ENCODE measurements at places on chromosomes 5 and 9.

DNA sequence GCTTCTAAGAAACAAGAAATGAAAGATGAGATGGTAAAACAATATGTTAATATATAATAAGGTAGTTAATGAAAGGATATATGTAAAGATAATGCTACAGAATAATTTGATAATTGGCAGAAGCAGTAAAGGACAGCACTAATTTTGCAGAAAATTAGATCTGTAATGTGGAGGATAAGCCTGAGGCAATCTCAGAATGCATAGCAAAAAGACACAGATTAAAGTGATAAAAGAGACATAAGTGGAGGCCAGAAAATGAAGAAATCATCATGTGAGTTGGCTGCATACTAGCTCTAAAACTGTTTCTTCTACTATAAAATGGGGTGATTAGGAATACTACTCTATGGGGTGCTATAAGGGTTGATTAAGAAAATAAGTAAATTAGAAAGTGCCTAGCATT is 225.9 kb downstream of the SEC61B start:
- DNase-seq: no peak

GRCh38 chr5:156093024-156093423 is 233.9 kb upstream of the SGCD start:
- DNase-seq: no peak

DNA sequence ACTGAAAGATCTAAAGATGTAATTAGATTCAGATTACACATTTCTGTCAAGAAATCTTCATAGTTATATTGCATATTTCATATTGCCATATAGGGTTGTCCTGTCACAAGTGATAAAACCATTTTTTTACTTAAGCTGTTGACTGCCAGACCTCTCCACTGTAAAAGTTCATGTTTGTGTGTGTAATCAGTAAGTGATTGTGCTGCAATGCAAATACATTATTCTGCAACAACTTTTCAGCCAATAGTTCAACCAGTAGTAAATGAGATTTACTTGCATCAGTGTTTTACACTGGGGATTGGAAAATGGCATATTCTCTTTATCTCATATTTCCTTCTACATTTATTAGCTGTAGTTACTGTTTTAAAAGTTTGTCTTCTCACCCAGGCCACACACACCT is 603.9 kb upstream of the RORB start:
- no peak for DNase-seq

GRCh38 chr9:37442556-37442955 is 20.1 kb downstream of the GRHPR start:
- no peak for DNase-seq

- no peak for DNase-seq
Measured at GRCh38 chr5:26940994-26941393, 97.4 kb downstream of the CDH9 start.

DNA sequence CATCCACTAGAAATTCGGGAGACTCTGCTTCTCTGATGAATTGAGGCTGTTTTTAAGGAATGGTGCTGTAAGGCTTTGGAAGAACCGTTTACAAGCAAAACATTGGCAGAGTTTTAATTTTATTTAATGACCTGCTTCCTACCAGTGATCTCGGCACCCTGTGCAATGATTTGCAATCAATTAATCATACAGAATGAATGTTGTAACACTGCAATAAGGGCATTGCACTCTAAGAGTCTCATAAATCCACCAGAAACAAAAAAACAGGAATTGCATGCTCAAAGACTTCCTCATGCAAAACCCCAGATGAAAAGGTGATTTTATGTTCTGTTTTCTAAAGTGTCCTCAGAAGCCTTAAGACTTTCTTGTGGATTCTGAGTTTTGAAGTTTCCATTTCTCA is 295.7 kb downstream of the ARHGEF28 start:
- no peak for DNase-seq

DNA sequence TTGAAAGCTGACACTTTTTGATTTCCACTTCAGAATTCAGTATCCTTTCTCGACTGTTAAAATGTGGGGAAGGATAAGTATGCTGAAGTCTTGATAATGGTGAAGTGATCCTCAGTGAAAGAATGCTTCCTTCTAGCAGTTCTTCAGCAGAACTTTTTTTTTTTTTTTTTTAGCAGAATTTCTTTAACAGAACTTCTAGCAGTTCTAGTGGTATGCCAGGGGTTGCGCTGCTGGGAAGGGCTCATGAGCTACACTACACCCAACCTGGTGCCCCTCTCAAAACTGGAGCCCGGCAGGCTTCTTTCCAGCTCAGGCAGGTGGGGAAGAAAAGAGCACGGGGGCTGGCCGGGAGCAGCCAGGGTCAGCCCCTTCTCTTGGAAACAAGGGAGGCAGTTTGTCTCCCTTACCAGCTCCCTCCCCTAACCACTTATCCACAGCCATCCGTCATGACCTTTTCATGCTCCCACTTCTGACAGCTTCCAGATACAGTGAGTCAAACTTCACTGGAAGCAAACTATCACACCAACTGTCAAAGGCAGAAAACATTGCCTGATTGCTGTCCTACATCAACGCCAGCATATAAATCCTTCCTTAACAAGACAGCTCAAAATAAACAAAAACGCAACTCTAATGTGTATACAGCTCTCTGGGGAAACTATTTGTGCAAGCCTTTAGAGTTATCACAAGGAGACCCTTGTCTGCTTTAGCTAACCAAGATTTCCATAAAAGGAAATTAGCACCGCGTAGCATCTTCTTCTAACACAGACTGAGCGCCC is 211.5 kb downstream of the GAPVD1 start:
- DNase-seq: no peak

GRCh38 chr9:72039532-72039931 is 20.9 kb downstream of the C9orf57 start:
- no peak for DNase-seq

- no peak for DNase-seq
Measured at GRCh38 chr5:107736638-107737037, 65.9 kb upstream of the EFNA5 start.

- no peak for DNase-seq
Measured at GRCh38 chr9:38171926-38172325, 102.9 kb upstream of the SHB start.

GRCh38 chr5:57725658-57726504 is 243.3 kb upstream of the ACTBL2 start:
- DNase-seq: no peak

GRCh38 chr5:132386644-132387286 is 17.3 kb downstream of the SLC22A5 start:
- peak; percentile 77 for DNase-seq

DNA sequence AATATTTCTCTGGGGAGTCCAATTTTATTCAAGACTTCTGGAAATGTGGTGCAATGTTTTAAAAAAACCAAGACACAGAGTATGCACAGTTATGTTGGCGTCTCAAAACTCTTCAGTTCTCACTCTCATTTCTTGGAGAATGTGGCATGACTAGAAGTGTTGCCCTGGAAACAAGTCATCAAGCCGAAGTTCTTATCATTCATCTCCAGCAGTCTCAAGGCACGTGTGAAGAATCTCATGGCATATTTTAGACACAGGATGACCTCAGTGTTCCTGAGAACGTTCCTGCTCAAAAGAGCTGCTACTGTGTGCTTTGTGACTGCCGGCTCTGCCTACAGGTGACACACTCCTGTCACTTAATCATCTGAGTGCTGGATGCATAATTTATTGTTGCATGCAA is 147.4 kb upstream of the IRX4 start:
- no peak for DNase-seq

DNA sequence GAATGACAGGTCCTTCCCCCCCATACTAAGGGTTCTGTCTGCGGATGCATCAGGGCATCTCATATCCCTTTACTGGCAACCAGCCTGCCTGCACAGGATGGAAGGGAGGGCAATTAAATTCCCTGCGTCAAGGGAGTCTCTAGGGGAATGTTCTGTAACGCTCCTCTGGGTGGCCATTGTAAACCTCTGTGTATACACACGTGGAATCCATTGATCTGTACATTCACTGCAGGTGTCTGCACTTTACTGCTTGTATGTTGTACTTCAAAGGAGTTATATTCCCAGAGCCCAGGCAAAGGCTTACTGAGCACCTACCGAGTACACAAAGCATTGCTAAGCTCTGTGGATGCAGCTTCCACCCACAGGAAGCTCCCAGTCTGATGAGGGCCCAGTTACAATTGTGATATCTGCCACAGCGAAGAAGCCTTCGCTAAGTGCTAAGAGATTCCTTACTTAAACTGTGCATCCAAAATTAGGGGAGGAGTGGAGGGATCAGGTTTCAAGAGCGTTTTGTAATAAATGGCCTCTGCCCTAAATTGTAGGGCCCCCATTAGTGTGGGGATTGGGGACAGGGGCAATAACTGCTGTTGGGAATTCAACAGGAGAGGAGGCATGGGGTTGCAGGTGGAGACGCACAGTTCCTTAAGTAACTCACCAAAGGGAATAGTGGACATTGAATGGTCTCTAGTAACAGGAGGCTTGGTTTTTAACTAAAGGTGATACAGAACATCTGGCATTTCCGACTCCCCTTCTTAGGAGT is 1.5 kb upstream of the RETREG1 start:
- DNase-seq: peak; percentile 5

DNA sequence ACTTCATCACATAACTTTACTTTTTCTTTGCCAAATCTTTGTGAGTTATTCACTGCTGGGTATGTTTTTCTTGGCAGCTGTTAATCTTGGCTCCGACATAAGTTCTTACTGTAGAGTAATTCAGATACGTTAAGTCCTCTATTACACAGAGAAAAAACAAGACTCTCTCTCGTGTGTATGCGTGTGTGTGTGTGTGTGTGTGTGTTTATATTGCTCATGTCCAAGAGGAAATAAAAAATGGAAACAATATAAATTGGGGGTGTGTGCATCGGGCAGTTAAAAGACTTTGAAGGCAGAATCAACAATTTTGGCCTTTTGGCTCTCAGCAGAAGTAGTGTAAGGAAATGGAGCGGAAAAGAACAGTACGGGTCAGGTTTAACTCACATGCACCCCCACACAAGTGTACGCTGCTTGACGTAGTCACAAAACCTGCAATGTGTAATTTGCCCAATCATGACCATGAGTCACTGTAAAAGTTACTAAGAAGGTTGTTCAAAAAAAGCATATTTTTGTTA is 67.2 kb upstream of the IFNE start:
- no peak for DNase-seq

DNA sequence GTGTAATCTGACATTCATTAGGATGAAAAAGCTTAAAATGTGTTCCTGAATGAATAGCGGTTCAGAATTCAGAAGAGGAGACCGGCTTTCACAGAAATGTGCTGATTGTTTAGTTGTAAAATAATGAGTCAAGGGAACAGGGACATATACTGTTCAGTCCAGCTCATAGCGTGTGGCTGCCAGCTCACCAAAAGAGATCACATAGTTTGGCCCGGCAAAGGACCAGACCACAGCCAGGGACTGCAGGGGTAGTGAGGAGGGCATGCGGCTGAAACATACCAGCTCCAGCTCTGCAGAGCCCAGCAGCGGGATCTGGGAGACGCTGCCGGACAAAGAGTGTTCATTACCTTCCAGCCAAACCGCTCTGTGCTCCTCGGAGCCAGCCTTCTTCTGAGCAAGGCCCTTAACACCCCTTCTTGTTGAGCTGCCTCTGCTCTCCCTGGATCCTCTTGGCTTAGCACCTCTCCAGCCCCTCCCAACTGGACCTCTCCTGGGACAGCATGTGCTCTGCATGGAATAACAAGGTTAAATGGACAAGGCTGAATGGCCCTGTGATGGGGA is 116.8 kb upstream of the CNTLN start:
- DNase-seq: no peak

DNA sequence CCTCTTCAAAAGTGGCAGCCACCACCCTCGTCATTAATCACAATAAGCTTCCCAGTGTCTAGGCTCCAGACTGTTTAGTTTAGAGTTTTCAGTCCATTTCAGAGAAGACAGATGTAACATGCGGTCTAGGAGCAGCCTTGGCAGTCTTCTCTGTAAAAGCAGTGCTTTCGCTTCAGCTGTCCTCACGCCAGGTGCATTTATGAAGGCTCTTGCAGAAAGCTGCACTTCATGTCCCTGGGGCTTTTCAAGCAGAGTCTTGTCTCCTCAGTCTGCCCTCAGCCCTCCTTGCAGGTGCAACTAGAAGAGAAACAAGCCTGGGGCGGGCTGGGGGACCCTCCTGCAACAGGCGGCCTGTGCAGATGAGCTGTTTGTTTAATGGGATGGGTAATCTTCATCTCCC is 281.9 kb downstream of the DRD1 start:
- DNase-seq: no peak

- DNase-seq: no peak
Measured at GRCh38 chr9:89563571-89564345, 41.1 kb upstream of the GADD45G start.

- DNase-seq: no peak
Measured at GRCh38 chr5:136526791-136527190, 161.4 kb upstream of the TRPC7 start.

DNA sequence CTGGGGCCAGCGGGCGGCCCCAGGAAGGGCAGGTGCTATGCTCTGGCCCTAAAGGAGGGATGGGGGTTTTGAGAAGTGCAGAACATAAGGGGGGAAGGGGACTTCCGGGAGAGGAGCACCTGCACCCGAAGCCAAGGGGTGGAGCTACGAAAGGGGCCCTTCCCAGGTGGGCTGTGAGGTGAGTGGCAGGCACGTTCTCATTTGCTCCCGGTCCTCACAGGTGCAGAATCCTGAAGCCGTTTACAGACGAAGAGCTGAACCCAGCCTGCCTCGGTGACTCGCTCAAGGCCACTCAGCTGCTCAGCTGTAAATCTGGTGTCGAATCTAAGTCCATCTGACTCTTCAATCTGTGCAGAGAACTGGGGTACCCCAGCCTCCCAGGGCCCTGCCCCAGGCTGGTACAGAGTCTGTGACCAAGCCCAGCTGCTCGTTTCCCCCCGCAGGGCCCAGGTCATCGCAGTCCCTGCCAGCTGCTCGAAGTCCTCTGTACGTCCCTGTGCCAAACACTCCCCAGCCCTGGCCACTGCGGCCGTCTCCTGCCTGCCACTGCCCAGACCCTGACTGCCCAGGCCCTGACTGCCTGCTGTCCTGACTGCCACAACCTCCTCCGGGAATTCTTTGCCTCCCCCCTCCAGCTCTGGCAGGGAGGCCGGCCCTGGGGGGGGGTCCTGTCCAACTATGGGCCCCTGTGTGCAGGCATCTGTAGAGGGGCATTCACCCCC is 53.8 kb upstream of the RXRA start:
- DNase-seq: no peak

GRCh38 chr5:7678030-7678429 is 172.9 kb downstream of the CFAP90 start:
- no peak for DNase-seq

DNA sequence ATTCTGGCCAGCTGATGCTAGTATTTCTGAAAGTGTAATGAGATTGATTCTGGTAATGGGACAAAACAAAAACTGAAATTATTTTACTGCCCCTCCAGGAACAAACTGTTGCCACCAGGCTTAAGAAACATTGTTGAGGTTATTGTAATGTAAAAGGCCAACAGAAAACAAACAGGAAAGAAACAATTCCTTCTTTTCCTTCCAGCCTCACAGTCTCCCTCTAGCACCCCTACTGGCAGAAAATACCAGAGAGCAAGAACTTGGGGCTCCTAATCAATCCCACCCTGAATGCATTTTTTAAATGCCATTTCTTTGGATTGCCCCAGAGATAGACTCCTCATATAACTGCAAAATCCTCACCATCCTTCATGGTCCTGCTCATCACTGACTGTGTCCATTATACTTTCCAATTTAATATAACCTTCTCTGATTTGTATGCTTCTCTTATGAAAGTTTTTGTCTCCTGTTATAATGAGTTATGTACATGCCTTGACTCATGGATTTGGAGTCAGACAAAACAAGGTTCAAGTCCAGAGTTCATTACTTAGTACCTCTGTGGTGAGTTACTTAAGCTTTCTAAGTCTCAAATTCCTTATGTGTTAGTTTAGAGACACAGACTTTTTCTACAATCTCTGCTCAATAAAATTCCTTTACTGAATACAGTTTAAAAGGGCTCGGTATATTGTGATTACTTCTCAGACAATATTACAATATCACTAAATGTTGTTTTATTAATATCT is 157.9 kb upstream of the FBN2 start:
- no peak for DNase-seq

Data from activated CD4-positive, alpha-beta T cell treated with anti-CD3 and anti-CD28 coated beads for 4 hours (primary cell).